NCI-H1436 (cell line): ENCODE measurements at places on chromosomes 4 and X.

DNA sequence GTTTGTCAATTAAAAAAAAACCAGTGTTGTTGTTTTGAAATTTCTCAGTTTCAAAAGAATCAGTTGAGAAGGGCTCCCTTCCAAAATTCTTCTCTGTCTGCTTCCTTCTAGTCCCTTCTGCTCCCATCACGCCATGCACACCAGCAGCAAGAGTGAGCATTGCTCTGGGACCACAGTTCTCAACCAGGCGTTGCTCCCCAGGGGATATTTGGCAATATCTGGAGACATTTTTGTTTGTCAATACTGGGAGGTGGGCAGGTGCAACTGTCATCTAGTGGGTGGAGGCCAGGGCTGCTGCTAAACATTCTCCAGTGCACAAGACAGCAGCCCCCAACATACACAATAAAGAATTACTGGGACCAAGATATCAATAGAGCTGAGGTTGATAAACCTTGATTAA, 74.8 kb upstream of the EGFL6 start:
- DNase-seq: no peak

DNA sequence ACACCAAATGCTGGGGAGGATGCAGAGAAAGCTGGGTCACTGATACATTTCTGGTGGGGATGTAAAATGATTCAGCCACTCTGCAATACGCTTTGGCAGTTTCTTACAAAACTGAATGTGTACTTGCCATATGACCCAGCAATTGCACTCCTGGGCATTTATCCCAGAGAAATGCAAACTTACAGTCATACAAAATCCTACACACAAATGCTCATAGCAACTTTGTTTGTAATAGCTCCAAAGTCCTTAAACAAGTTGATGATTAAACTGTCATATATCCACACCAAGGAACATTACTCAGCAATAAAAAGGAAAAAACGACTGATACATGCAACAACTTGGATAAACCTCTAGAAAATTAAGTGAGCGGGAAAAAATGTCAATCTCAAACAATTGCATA, 12.3 kb downstream of the MID1 start:
- DNase-seq: no peak

DNA sequence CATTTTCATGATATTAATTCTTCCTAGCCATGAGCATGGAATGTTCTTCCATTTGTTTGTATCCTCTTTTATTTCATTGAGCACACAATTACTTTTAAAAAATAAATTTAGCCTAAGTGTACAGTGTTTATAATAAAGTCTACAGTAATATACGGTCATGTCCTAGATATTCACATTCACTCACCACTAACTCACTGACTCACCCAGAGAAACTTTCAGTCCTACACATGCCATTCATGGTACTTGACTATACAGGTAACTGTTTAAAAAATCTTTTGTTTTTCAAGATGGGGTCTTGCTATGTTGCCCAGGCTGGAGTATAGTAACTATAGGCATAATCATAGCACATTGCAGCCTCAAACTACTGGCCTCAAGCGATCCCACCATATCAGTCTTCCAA, 348.1 kb downstream of the RAPGEF2 start:
- no peak for DNase-seq

- DNase-seq: peak; percentile 37
These were observed 94.9 kb upstream of the TBC1D9 start for GRCh38 chr4:140851032-140851636.

DNA sequence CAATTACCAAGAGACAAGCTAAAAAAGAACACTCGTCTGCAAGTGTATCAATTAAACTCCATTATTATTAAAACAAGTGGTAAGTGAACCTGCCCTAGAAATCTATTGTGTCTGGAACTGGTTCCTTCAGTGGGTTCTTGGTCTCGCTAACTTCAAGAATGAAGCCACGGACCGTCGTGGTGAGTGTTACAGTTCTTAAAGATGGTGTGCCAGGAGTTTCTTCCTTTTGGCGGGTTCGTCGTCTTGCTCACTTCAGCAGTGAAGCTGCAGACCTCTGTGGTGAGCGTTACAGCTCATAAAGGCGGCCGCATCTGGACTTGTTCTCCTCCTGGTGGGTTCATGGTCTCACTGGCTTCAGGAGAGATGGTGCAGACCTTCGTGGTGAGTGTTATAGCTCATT, 231.8 kb downstream of the GRID2 start:
- no peak for DNase-seq

DNA sequence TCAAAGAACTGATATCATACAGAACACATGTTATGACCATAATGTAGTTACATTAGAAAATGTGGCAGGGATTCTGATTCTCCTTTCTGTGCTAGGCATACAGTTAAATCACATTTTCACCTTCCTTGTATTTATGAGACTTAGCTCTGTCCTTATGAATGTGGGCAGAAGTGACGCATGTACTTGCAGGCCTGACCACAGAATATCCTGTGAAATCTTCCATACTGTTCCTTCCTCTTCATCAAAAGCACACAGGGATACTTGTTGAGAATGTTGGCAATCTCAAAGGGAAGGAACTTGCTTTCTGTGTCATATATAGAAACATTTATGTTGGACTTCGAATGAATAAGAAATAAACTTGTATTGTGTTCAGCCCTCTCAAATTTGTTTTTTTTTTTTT, 17.2 kb upstream of the MYOZ2 start:
- no peak for DNase-seq

- no peak for DNase-seq
These were observed 8.8 kb downstream of the STK26 start for GRCh38 chrX:132031867-132032266.

DNA sequence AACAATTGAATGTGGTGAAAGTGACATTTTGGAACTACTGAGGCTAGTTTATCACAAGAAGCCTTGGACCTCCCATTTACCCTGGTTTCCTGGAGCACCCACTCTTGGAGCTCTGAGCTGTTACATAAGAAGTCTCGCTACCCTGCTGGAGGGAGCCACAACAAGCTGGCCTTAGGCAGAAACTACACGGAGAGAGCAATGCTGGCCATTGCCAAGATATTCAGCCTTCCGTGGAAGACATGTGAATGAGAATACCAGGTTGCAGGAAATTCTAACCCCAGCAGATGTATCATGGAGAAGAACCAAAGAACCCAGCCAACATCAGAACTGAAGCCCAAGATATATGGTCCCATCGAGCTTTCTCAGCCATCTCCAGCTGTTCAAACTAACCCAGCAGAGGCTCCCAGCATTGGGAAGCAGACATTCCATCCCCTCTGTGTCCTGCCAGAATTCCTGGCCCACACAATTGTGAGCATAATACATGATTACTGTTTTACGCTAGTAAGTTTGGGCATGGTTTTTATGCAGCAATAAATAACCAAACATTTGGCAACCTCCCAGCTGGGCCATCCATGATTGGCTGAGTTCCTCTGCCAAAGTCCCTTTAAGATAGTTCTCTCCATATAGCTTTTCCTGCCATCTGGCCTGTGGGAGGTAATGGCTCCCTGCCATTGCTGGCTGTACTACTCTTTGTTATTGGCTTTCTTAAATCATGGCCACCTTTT, 17.9 kb upstream of the PDE5A start:
- no peak for DNase-seq

DNA sequence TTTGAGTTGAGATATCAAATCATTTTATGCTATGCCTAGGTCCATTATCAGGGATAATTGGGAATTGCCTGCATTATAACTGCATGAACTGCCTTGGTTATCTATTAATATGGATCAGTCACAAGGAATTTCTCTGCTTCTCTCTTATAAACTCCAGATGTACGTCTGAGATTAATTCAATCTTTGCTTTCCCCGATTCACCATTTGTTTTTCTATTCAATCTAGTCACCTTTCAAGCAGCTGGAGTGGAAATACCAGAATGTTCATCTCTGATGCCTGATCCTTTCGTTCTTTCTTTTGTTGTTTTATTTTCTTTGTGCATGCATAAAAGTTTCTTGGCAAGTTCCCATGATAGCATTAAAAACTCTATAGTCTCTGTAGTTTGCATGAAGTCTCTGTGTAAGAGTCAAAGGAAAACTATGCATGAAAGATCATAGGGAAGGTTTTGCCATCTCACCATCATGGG, 22.6 kb downstream of the SYNPO2 start:
- DNase-seq: no peak

DNA sequence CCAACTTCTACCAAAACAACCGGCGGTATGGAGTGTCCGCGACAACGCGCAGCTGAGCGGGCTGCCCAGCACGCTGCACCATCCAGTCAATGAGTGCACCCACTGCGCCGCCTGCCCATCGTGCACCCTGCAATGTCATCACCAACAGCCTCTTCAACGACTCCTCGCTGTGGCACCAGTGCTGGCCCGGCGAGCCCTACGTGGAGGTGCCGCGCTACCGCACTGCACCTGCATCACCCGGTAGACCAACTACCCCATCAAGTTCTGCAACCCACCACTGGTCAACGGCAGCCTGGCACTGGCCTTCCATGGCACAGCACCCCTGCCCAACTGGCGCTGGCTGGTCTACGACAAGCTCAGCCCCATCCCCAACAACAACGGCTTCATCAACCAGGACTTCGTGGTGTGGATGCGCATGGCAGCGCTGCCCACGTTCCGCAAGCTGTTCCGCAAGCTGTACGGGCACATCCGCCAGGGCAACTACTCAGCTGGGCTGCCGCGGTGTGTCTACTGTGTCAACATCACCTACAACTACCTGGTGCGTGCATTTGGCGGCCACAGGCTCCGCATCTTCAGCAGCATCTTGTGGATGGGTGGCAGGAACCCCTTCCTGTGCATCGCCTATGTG, 42.8 kb downstream of the IL13RA1 start:
- no peak for DNase-seq

DNA sequence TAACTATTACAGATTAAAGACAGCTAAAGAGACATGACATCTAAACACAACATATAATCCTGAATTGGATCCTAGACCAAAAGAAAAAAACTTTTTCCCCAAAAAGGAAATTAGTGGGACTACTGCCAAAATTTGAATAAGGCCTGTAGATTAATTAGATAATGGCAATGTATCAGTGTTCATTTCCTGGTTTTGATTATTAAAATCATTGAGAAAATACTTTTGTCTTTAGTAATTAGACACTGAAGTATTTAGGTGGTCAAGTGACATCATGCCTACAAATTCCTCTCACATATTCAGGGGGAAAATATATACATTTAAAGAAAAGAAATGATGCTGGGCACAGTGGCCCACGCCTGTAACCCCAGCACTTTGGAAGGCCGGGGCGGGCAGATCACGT, 10.4 kb upstream of the USO1 start:
- no peak for DNase-seq

DNA sequence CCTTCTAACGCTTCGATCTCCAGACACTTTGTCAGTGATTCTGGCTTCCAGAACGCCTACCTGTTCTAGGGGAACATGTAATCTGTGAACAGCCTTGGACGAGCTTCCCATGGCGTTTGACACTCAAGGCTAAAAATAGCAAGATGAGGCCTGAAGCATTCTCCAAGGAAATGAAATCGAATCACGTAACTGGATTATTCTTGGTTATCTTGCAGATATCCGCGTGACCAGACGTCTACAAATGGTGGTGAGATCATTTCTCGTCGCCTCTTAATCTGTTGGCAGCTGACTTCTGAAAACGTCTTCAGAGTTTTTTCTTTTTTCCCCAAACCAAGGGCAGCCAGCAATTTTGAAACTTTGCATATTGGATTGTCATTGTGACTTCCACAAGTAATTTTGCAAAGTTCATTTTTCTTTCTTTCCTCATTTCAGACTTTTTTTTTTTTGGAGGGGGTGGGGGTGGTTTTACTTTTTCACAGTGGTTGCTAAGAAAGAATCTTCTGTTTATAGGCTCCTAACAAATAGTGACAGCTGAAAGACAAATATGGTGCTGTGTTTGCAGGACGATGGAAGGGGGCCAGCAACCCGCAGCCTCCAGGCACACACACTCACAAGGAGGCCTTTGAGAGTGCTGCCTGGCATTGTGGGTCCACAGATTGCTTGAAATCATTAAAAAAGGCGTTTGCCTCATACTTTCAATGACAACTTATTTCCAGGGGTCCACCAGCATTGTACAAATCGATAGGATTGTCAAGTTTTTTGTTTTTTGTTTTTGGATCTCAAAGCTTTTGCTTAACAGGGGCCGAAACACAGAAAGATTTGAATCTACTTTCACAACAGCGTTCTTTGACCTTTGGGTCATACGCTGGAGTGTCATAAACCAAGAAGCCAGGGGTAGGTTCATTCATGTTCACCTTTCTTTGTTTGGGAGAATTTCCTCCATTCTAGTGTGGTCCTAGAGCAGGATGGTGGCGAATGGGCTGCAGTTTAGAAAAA, 32.4 kb upstream of the PDLIM3 start:
- no peak for DNase-seq

DNA sequence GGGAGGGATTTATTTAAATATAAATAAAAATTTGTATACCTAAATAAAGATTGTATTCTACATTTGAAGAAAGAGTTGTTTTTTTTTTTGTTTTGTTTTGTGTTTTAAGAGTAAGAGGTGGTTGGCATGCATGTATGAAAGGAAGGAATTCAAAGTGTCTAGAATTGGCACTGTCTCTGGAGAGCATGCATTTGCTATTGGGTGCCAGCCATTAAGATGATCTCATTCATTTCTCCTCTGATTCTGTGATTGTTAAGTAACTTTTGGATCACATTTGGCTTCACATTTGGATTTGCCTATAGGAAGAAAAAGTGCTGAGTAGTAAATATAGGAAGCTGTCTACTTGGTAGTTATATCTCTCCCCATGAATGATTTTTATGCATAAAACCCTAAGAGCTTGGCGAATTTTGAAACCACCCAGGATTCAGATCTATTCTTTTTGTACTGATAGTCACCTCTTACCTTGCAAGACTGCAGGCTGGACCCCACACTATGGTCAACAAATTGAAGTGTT, 7.8 kb upstream of the BOD1L1 start:
- no peak for DNase-seq

- DNase-seq: no peak
These were observed 956 bp downstream of the TAPT1 start for GRCh38 chr4:16225167-16225862.

DNA sequence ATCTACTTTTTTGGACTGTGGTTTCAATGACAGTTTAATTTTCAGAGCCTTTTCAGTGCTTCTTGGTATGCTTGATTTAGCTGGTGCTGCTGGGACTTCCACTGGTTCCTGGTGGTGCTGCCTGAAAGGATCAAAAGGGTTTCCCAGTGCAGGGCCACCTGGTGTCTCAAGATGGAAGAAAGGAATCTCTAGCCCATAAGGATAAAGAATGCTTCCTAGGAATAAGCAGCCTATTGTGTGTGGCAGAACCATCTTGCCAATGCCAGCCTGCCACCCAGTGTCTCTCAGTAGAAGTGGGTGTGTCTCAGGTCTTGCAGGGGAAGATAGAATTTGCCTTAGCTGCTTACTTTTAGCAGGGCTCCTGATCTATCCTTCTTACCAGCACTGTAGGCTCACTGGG, 15.0 kb upstream of the RAI2 start:
- DNase-seq: no peak

GRCh38 chrX:18616688-18617406, 55.1 kb downstream of the RS1 start:
- DNase-seq: no peak

DNA sequence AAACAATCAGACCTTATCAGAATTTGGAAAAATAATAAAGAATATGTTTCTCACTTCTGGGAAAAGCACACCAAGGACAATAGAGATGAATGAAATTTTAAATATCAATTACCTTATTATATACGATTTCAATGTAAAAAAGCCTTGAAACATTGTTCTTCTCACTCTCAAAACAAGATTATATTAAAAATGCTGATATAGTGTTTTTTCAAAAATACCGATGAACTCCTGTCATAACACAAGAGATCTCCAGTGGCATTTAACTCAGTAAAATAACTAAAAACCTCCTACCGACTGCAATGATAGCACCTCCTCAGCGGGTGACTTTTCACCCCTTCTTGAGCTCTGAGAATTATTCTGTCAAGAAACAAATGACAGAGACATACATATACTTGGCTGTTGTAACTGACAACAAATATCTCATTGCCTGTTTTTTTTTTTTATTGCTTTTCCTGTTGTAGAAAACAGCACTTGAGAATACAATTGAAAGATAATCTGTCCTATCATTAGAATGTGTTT, 1237.3 kb downstream of the C4orf33 start:
- DNase-seq: no peak
